ENCODE measurements at places on chromosomes 5 and 9.

DNA sequence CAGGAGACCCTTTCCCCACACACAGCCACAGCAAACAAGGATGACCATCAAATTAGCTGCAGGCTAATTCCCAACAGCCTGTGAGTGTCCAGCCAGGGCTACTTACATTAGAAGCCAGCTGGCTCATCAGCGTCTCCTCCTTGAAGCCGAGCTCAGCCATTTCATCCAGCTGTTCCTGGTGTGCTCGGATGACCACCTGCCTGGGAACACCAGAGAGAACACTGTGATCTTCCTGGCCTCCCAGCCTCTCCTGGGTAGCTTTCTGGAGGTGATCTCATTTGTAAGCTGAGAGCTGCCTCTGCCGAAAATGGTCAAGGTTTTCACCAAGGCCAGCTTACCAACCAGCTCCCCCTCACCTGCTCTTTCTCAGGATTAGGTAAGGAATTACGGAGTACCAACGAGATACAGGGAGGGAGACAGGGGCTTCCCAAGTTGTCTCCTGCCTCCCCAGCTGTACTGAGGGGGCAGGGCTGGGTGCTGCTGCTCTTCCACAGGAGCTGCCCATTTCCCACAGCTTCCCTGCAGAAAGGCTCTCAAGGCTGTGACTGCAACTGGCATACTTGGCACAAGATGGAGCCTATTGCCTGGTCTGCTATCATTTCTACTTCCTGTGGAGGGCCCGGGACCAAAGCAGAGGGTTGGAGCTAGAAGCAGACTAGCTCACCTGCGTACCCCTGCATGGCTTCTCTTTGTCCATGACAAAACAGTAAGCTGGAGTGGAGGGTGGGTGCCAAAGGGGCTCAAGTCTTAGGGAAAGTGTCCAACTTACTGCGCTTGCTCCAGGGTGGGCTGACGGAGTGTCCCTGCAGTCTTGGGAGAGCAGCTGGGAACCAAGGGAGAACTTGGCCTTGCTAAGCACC is 73.9 kb downstream of the KIF24 start:
- DNase-seq, result no peak
- peaks cover 24% of the 10 kb centered on the region for H3K4me1 ChIP-seq

GRCh38 chr5:145467446-145467845 is 367.7 kb downstream of the PRELID2 start:
- DNase-seq, result no peak
- no peak overlapping the region for H3K4me3 ChIP-seq
- no peaks in the 10 kb centered on the region for H3K27me3 ChIP-seq
- no peaks in the 10 kb centered on the region for H3K36me3 ChIP-seq
- no peak overlapping the region for H3K27ac ChIP-seq

GRCh38 chr5:113235884-113236283 is 198.9 kb downstream of the TSSK1B start:
- no peaks in the 10 kb centered on the region for H3K36me3 ChIP-seq
- H3K4me3 ChIP-seq, result no peak overlapping the region
- no peaks in the 10 kb centered on the region for H3K4me1 ChIP-seq

GRCh38 chr9:120710110-120710981 is 3.9 kb downstream of the MEGF9 start:
- H3K27me3 ChIP-seq, result no peaks in the 10 kb centered on the region
- peaks cover 20% of the 10 kb centered on the region for H3K4me1 ChIP-seq
- no peaks in the 10 kb centered on the region for H3K36me3 ChIP-seq

DNA sequence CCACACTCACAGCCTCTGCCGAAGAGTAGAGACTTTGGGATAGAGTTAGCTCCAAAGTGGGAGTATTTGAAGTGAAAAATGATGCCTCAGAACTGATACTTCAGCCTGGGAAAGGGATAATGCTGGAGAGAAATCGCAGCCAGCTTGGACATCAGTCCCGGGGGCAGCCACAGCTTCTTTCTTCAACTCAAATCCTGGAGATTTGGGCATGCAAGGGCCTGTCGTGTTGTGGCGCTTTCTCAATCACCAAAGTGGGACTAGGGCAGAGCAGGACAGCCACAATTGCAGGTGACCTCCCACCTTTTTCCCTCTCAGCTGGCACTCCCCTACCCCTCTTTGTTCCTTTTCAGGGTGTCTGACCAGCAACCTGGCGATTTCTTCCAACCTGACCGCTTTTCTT is 70.4 kb downstream of the UBAP1 start:
- DNase-seq, result no peak
- H3K4me3 ChIP-seq, result no peak overlapping the region
- H3K27ac ChIP-seq, result no peak overlapping the region

DNA sequence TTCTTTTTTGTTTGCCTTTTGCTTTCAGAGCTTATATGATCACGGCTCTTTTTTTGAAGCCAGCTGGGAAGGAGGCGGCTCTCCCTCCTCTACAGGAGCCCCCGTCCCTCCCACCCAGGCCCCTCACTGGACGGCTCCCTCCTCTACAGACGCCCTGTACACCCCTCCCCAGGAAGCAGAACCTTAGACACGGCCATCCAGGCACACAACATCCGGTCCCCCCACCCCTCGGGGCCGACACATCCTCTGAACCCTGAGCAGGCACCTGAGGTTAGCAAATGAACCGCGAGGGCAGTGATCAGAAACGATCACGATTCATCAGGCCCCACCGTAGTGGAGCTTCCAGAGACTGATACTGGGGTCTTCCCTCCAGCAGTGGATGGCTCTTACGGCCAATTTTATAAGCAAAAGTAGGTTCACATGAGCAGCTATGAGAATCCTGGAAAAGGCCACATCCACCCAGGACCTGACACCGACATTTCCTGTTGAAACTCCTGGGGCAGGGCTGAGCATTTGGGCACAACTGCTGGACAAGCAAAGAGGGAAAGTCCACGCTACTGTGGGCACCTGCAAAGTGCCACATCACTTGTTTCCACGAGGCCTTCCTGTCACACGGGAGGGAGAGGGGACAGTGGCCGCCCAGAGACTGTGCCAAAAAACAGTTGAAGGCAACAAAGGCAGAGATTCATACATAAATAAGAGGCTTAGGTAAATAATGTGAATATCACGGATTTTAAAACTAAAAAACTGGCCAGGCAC is 78.9 kb downstream of the SEMA4D start:
- H3K36me3 ChIP-seq, result peaks cover 40% of the 10 kb centered on the region
- peaks cover 91% of the 10 kb centered on the region for H3K4me1 ChIP-seq
- peak; percentile 77 for DNase-seq

Data from T-cell (primary cell).